ENCODE measurements at places on chromosomes 16 and 17.
A peak's percentile ranks its signal among the peaks of the same experiment; 100 is the strongest.

- peak; percentile 55 for DNase-seq
Measured at GRCh38 chr17:47693731-47694580, at the start of gene TBKBP1. TBKBP1 (plus strand) TSS chr17:47694161; CDS start chr17:47696113, 1,952 bp downstream.

GRCh38 chr16:10949424-10949970 is 5.1 kb downstream of the CLEC16A start:
- peak; percentile 54 for DNase-seq

- DNase-seq: no peak
Measured at GRCh38 chr16:54942353-54942943, 11.8 kb downstream of the IRX5 start.

DNA sequence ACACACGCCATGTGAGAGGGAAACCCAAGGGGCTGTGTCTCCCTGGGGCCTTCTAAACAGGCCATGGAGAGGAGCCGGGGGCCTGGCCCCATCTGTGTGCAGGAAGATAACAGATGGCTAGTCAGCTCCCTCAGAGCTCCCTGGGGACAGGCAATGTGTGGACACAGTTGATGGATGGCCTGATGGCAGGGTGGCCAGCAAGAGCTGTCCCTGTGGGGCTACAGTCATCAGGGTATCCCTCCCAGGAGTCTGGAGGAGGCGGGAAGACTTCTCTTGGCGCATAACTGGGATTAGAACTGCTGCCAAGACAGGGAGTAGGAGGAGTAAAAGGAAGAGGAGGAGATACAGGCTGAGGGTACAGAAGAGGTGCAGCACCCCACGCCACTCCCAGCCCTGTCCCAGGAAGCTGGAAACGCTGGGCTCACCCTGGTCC is 17.3 kb downstream of the MYO18A start:
- DNase-seq: no peak

- DNase-seq: no peak
Measured at GRCh38 chr17:51595826-51596398, 335.6 kb downstream of the UTP18 start.

DNA sequence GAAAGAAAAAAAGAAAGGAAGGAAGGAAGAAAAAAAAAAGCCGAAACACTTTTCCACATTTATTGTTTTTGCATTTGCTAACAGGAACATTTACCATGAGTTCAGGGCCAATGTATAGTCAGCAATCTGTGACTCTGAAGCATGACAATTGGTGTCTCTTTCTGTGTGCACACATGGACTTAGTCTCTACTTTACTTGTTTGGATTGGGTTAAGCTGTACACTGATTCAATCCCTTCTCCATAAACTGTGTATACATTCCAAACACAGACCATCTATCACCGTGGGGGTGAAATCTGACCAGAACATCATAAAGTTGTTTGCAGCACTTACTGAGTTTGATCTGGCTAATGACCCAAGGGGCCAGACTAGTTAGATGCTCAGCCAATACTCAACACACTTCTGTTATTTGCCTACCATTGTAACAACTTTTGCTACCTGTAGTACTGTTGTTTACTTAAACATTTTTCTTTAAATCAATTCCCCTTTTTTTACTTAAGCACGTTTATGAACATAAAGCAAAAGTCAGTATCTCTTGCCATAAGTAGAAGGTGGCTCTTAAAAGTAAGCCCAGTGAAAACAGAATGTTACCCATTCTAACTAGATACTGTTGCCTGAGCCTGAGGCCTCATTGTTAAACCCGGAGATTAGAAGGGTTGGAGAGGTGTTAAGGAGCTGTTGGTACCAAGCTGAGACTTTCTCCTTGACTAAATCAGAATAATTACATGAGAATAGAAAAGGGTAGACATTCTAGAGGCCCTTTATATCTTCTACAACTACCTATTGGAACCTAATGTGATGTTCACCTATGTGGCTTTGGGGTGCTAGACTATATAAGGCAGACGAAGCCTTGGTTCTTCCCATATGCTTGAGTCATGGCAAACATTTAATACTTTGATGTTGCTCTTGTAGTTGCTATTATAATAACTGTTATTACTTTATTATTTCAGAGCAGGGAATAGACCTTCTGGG is 41.8 kb downstream of the SCNN1B start:
- DNase-seq: no peak

GRCh38 chr17:75594499-75595283 is 7.1 kb downstream of the MYO15B start:
- no peak for DNase-seq

GRCh38 chr17:30579610-30580315 is 102.6 kb downstream of the GOSR1 start:
- no peak for DNase-seq

DNA sequence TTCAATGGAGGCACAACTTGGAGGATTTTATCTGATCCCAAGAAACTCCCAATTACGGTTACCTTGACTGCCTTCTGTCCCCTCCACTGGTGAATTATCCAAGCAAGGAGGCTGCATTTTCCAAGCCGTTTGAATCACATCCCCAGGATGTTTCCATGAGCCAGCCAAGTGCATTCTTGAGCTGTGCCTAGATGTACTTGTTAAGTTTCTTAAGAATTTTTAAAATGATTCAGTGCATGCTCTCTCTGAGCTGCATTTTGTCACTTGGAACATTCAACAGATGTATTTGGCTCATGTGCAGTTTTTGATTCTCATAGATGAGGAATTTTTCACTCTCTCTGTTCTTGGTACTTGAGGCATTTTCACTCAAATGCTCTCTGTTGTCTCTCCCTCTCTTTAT is 202.6 kb upstream of the MYOCD start:
- DNase-seq: no peak

DNA sequence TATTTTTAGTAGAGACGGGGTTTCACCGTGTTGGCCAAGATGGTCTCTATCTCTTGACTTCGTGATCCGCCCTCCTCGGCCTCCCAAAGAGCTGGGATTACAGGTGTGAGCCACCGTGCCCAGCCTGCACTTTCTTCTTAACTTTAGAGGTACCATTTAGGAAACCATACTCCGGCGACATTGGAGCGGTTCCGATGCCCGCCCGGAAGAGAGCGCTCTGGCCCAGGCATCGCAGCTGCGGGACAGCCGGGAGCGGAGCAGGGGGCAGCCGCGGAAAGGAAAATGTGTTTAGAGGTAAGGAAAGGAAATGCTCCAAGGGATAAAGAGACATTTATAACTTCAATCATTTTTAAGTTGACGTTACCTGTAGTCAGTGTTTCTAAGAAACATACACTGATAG is 6.0 kb upstream of the HS3ST3B1 start:
- DNase-seq: no peak

DNA sequence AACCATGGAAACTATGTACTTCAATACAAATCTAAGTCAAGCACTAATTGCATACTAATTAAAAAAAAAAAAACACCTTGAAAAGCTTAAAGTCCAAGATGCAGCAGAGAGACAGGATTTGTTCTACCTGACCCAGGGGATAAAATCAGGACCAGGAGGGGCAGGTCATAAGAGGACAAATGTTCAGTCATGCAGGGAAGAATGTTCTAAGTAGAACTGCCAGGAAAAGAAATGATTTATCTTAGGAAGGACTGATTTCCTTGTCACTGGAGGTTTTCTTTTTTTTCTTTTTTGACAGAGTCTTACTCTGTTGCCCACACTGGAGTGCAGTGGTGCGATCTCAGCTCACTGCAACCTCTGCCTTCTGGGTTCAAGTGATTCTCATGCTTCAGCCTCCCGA is 9.1 kb upstream of the GHDC start:
- no peak for DNase-seq
